ENCODE measurements at places on chromosomes 16 and 17.
A peak's percentile ranks its signal among the peaks of the same experiment; 100 is the strongest.

GRCh38 chr16:9836118-9836736 is 346.0 kb downstream of the GRIN2A start:
- no peak for DNase-seq
- no peaks in the 10 kb centered on the region for H3K27me3 ChIP-seq
- H3K4me3 ChIP-seq = no peak overlapping the region
- H3K27ac ChIP-seq = no peak overlapping the region

- no peak for DNase-seq
- H3K36me3 ChIP-seq = no peaks in the 10 kb centered on the region
- no peak overlapping the region for H3K4me3 ChIP-seq
- no peaks in the 10 kb centered on the region for H3K4me1 ChIP-seq
- H3K27ac ChIP-seq = no peak overlapping the region
Measured at GRCh38 chr16:85349365-85350145, 237.3 kb upstream of the CIBAR2 start.

DNA sequence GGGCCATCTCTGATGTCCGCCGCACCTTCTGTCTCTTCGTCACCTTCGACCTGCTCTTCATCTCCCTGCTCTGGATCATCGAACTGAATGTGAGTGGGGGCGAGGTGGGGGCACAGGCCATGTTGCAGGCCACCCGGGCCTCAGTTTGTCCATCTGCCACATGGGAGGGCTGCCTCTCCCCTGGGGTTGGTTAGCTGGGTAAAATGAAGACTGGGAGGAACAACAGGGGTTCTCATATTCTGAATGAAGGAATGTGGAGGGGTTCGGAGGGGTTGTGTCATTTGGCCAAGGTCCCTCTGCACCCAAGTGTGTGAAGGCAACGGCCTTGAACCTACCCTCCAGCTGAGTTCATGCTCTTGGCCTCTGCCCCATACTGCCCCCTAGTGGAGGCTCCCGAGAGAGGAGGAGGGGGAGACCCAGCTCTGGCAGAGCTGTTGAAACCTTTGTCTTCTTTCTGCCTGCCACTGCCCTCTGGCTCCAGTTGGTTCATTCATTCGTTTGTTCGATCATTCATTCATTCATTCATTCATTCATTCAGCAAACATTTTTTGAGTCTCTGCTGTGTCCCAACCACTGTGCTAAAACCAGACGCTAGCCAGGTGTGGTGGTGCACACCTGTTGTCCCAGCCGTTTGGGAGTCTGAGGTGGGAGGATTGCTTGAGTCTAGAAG is 11.4 kb upstream of the TCAP start:
- H3K27me3 ChIP-seq = no peaks in the 10 kb centered on the region
- H3K36me3 ChIP-seq = peaks cover 5% of the 10 kb centered on the region
- H3K4me3 ChIP-seq = no peak overlapping the region
- no peak overlapping the region for H3K27ac ChIP-seq

GRCh38 chr17:36935671-36936454 is 1.4 kb upstream of the LHX1 start:
- no peaks in the 10 kb centered on the region for H3K36me3 ChIP-seq
- H3K27ac ChIP-seq = no peak overlapping the region
- no peak for DNase-seq
- H3K4me3 ChIP-seq = peak overlapping the region; percentile 22
- H3K27me3 ChIP-seq = peaks cover 92% of the 10 kb centered on the region
- H3K4me1 ChIP-seq = peaks cover 50% of the 10 kb centered on the region

GRCh38 chr16:7571366-7571765 is 238.7 kb downstream of the RBFOX1 start:
- H3K4me1 ChIP-seq = no peaks in the 10 kb centered on the region
- H3K36me3 ChIP-seq = no peaks in the 10 kb centered on the region
- H3K27ac ChIP-seq = no peak overlapping the region
- H3K4me3 ChIP-seq = no peak overlapping the region
- no peak for DNase-seq

GRCh38 chr17:61209525-61209924 is 190.1 kb upstream of the TBX2 start:
- H3K27ac ChIP-seq = peak overlapping the region; percentile 74
- DNase-seq = no peak
- peaks cover 29% of the 10 kb centered on the region for H3K4me1 ChIP-seq

DNA sequence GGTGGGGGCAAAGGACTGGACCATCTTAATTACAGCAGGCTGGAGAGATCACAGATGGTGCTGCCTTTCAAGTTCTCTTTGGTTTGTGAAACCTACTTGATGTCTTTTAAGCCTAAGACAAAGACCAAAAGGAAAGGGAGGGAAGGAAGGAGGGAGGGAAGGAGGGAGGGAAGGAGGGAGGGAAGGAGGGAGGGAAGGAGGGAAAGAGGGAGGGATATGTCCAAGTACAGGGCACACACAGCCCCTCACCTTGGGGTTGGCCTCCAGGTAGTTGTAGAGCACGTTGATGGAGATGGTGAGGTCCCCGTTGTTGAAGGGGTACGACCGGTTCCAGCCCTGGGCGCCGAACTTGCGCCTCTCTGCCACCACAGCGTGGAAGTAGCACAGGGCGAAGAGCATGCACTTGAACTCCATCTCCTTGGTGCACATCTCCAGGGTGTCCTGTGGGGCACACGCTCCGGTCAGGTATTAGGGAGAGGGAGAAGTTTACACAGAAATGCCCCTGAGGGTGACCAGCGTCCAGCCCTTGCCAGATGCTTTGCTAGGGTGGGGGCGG is 55.4 kb downstream of the PGS1 start:
- no peak overlapping the region for H3K27ac ChIP-seq
- H3K4me3 ChIP-seq = no peak overlapping the region
- no peak for DNase-seq
- no peaks in the 10 kb centered on the region for H3K36me3 ChIP-seq
- H3K27me3 ChIP-seq = no peaks in the 10 kb centered on the region
- no peaks in the 10 kb centered on the region for H3K4me1 ChIP-seq

DNA sequence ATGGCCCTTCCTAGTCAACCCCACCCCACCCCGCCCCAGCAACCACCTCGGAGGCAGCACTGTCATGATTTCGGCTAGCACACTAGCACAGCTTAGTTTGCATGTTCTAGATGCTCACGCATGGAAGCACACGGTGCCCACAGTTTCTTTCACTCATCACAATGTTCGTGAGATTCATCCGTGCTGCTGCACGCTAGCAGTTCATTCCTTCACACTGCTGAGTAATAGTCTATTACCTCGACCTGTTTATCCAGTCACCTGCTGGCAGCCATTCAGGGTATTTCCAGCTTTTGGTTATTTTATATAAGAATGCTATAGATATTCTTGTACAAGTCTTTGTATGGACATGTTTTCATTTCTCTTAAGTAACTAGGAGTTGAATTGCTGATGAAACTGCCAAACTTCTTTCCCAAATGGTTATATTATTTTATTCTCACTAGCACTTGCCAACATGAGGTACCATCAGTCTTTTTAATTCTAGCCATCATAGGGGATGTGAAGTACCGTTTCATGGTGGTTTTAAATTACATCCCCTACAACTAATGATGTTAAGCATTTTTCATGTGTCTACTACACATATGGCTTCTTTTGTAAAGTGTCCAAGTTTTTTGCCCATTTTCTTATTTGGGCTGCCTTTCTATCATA is 75.7 kb downstream of the CYTH1 start:
- H3K36me3 ChIP-seq = peaks cover 53% of the 10 kb centered on the region
- no peaks in the 10 kb centered on the region for H3K27me3 ChIP-seq
- no peak overlapping the region for H3K27ac ChIP-seq
- peaks cover 26% of the 10 kb centered on the region for H3K4me1 ChIP-seq
- no peak for DNase-seq

DNA sequence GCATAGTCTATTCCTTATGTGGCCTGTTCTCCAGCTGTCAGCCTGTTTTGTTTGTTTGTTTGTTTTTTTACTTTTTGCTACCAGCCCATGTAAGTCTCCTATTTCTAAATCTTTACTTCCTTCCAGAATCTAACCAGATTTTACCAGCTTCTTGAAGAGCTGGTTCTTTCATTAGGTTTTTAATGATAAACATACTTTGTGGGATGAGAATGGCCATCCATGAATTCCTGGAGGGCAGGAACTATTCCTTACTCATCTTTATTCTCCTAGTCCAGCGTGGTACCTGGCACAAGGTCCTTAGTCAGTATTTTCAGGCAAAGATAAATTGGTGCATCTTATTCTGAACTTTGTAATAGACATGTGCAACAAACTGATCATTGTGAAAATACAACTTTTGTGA is 17.3 kb downstream of the RSPRY1 start:
- no peak overlapping the region for H3K27ac ChIP-seq
- no peak overlapping the region for H3K4me3 ChIP-seq
- H3K36me3 ChIP-seq = peaks cover 15% of the 10 kb centered on the region
- DNase-seq = no peak
- no peaks in the 10 kb centered on the region for H3K4me1 ChIP-seq

GRCh38 chr17:77383613-77384608 is 243.1 kb downstream of the SEC14L1 start:
- H3K4me1 ChIP-seq = peaks cover 83% of the 10 kb centered on the region
- DNase-seq = peak; percentile 89
- no peak overlapping the region for H3K4me3 ChIP-seq

DNA sequence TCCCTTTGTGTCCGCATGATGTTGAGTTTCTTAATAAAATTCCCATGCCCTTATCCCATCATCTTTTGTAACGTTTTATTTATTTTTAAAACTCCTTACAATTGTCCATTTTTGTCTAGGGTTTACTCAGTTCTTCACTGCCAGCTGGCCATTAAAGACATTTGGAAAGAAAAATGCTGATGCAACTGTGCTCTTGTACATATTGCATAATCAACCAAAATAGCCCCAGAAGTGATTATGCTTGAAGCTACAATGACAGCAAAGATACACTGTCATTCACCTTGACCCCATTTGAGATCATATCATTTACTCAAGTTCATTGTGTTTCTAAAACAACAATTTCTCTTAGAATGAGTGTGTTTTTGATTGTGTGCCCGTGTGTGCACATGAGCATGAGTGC is 1074.6 kb upstream of the RBFOX1 start:
- H3K36me3 ChIP-seq = no peaks in the 10 kb centered on the region
- H3K27me3 ChIP-seq = no peaks in the 10 kb centered on the region
- DNase-seq = no peak

- H3K36me3 ChIP-seq = no peaks in the 10 kb centered on the region
- H3K4me1 ChIP-seq = no peaks in the 10 kb centered on the region
- no peaks in the 10 kb centered on the region for H3K27me3 ChIP-seq
- H3K4me3 ChIP-seq = no peak overlapping the region
Measured at GRCh38 chr17:72311004-72311403, 190.2 kb downstream of the SOX9 start.

GRCh38 chr17:16661217-16661616 is 7.6 kb upstream of the ZNF624 start:
- H3K4me3 ChIP-seq = no peak overlapping the region
- no peaks in the 10 kb centered on the region for H3K4me1 ChIP-seq
- no peaks in the 10 kb centered on the region for H3K36me3 ChIP-seq
- DNase-seq = no peak
- H3K27me3 ChIP-seq = peaks cover 8% of the 10 kb centered on the region

DNA sequence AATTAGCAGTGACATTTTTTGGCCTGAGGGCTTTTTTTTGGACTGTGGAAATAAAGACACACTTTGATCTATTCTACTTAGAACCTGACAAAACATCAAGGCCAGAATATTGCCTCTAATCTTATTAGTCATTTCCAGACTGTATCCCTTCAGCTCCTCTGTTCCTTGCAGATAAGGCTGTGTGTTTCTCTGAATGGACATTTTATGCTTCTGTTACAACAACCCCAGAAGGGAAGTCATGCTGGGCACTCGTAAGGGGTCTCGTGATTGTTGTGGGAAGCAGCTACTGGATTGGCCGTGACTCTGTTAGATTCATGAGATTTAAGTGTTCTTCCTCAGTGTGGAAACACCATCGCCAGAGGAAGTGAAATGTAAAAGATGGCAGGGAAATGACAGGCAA is 31.6 kb upstream of the HS3ST2 start:
- peaks cover 7% of the 10 kb centered on the region for H3K4me1 ChIP-seq
- peaks cover 5% of the 10 kb centered on the region for H3K27me3 ChIP-seq
- no peak overlapping the region for H3K4me3 ChIP-seq
- H3K36me3 ChIP-seq = no peaks in the 10 kb centered on the region
- H3K27ac ChIP-seq = no peak overlapping the region

DNA sequence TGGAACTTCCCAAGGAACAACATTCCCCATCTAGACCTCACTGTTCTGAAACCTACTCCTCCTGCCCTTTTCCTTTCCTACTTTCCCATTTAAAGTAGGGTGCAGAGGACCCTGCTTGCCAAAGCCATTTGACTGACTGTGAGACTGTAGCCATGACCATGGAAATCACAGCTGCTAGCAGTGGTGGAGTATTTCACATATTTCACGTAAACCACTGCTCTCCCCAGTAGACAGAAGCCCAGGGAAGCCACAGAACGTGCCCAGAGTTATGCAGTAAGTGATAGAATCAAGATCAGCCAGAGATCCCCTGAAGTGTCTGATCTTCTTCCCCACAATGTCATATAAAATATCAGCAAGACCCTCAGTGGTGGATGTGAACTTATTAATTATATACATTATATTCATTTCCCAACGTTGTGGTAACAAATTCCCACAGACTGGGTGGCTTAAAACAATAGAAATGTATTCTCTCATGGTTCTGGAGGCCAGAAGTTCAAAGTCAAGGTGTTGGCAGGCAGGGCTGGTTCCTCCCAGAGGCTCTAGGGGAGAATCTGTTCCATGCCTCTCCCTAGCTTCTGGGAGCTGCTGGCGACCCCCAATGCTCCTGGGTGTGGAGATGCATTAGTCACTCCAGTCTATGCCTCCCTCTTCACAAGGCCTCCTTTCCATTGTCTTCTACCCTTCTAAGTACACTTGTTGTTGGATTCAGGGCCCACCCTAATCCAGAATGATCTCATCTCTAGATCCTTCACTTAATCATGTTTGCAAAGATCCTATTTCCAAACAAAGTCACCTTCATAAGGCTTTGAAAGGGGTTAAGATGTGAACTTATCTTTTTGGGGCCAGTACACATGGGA is 20.7 kb upstream of the PRM1 start:
- DNase-seq = peak; percentile 2
- H3K36me3 ChIP-seq = no peaks in the 10 kb centered on the region
- peaks cover 3% of the 10 kb centered on the region for H3K4me1 ChIP-seq
- no peak overlapping the region for H3K27ac ChIP-seq

GRCh38 chr17:80727409-80727755 is 182.7 kb downstream of the RPTOR start:
- DNase-seq = no peak
- no peak overlapping the region for H3K4me3 ChIP-seq
- no peak overlapping the region for H3K27ac ChIP-seq
- H3K4me1 ChIP-seq = peaks cover 12% of the 10 kb centered on the region
- no peaks in the 10 kb centered on the region for H3K27me3 ChIP-seq
- H3K36me3 ChIP-seq = no peaks in the 10 kb centered on the region

GRCh38 chr17:38800237-38800760 is 943 bp upstream of the PIP4K2B start:
- H3K36me3 ChIP-seq = peaks cover 56% of the 10 kb centered on the region
- no peak for DNase-seq
- peak overlapping the region; percentile 78 for H3K4me3 ChIP-seq
- no peaks in the 10 kb centered on the region for H3K27me3 ChIP-seq
- peak overlapping the region; percentile 89 for H3K27ac ChIP-seq

Data from heart left ventricle (tissue), 16 donors.